ENCODE measurements at places on chromosomes 2 and 18.

DNA sequence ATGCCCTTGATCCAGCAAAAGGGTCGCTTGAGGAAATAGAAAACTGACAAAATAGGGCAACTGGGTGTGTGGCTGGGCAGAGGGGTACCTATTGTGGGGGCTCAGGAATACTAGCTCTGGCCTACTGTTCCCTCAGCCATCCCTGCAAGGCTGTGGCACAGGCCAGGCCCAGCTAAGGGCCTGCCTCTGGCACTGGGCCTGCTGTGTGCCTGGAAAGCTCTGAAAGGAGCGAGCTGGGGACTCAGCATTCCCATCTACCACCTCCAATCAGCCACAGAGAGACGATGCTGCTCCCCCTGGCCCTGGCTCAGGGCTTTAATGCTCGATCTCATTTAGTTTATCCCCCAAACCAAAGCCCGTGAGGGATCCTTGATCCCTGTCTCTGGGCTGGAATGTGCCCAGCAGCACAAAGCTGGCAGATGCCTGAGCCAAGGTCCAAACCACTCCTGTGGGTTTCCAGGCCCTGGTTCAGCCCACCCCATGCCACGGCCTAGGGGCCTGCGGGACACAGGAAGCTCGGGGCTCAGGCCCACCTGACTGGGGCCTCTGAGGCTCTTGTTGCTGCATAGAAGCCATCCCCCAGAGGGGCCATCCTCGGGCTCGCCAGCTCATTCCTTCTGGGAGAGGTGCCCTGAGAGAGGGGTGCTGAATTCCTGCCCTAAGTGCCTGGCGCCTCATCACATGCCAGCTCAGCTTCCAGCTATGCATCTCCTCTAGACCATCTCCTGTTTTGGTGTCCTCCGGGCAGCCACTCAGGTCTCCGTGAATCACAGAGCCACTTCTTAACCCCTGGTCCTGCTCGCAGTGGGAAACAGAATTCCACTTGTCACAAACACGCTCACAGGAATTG is 43.0 kb upstream of the KCNF1 start:
- no peak for DNase-seq

- no peak for DNase-seq
Observed at GRCh38 chr18:75531212-75531850, 103.8 kb upstream of the SMIM21 start.

DNA sequence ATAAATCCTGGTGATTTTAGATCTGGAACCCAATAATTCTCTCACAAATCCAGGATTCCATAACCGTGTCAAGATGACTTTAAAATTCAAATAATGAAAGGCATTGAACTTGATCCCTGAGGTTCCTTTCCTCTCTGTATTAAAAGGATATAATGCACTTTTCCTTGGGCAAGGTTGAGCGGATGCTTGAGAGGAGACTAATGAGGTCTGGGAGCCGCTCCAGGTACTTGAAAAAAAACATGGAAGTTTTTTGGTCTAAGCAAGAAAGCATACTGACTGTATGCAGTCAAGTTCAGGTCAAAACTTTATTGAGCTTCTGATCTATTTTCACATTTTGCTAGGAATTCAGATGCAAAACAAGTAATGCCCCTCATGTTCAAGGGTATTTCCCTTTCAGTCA is 318.5 kb downstream of the RAD51AP2 start:
- DNase-seq = no peak

DNA sequence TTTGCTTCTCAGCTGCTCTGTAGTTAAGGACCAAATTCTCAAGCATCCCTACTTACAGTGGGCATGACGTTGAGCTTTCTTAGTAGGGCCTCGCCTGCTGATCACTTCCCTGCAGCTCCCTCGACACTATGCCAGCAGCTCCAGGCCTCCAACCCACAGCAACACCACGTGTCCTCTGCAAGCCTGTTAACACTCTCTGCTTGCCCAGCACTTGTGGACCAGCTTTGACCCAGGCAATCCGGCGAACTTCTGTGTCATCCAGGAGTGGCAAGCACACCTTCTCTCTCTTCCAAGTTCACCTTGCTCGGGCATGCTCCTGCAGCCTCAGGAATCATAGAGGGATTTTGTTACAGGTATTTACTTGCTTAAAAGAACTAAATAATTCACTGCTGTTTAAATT is 138.6 kb upstream of the FHL2 start:
- no peak for DNase-seq

DNA sequence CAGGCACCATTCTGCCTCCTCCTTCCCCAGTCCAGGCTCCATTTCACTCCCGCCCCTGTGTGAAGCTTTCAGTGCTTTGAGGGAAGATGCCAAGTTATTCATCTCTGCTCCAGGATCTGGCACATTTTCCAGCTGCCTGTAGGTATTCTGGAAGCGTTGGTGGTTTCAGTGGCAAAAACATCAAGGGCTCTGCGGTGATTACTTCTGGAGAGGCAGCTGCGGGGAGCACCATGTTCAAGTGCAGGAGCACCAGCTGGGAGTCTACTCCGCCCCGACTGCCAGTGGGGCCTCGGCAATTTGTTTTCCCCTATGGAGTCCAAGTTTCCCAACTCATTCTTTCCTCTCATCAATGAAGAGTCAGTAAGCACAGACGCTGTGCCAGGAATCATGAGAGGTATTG is 211.7 kb downstream of the CLIP4 start:
- no peak for DNase-seq

- DNase-seq = no peak
Observed at GRCh38 chr2:149281441-149281840, 48.9 kb upstream of the LYPD6 start.

- peak; percentile 35 for DNase-seq
Observed at GRCh38 chr18:43620936-43621335, 343.6 kb upstream of the SYT4 start.

DNA sequence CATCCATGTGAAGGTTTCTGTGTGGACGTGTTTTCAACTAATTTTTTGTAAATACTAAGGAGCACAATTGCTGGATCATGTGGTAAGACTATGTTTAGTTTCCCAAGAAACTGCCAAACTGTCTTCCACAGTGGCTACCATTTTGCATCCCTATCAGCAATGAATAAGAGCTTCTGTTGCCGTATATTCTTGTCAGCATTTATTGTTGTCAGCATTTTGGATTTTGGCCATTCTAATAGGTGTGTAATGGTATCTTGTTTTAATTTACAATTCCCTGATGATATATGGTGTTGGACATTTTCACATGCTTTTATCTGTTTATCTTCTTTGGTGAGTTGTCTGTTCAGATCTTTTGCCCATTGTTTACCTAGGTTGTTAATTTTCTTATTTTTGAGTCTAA is 34.5 kb downstream of the SCRN3 start:
- DNase-seq = no peak

DNA sequence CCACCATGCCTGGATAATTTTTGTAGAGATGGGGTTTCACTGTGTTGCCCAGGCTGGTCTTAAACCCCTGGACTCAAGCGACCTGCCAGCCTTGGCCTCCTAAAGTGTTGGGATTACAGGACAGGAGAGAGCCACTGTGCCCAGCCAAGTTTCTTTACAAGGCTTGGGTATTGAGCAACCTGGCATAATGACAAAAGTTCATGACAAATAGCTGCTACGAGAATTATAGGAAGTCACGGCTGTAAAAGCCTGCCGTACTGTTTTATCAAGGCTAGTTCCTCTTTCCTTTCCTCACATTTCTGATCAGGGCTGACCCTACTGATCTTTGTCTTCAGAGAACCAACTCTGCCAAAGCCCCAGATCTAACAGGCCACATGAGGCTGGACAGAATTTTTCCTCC is 490.4 kb upstream of the SPRED2 start:
- no peak for DNase-seq

DNA sequence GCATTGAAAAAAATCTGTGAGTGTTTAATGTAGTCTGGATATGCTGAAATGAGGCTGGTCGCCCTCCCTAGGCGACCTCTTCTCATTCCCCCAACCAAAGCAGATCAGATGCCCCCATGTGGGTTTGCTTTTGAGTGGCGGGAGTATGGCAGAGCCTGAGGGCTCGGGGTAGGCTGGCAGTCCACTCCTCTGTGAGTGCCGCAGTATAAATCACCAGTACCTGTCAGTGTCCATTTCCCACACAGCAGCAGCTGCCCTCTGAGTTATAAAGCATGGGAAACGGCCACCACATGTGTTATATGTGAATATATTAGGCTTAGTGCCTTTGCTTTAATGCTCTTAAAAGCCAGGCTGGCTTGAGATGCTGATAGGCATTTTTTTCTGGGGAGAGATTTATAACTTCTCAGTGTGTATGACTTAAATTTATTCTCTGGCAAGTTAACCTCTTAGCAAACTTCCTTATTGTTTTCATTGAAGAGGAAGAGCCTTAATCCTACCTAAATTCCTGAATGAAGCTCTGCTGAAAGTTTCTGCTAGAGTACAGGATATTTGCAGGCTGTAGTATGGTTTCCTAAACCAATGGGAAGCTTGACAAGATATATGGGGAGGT is 3.8 kb downstream of the DCC start:
- DNase-seq = no peak

DNA sequence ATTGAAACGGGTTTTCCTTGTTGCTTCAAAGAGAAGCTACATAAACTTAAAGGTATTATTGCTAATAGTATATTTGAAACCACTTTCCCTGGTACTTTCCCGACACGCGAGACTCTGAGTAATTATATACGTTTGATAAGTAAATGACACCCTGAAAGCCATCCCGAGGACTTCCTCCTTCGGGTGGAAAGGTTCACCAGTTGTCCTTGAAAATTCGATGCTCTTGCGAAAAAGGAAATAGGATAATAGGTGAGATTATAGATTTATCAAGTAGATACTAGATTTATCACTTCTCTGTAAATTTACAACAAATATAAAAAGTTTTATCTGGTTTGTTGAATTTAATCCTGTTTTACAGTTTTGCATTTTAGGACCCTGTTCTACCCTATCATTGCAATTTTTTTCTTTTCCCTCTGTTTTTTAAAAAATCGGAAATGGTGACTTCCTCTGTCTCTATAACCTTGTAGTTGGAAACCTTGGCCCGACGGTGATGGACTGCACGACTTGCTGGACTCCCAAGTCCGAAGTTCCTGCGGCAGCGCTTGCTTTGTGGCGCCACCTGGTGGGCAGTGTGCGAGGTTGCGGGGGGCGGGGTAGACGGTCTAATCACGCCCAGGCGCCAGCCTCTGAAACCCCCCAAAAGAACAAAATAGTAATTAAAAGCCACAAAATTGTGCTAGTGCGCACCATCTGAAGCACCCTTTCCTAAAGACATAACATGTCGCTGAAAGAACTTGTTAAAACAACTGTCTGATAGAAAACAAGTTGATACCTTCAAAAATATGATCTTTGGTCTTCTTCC is 972 bp upstream of the DLX2 start:
- peak; percentile 85 for DNase-seq

DNA sequence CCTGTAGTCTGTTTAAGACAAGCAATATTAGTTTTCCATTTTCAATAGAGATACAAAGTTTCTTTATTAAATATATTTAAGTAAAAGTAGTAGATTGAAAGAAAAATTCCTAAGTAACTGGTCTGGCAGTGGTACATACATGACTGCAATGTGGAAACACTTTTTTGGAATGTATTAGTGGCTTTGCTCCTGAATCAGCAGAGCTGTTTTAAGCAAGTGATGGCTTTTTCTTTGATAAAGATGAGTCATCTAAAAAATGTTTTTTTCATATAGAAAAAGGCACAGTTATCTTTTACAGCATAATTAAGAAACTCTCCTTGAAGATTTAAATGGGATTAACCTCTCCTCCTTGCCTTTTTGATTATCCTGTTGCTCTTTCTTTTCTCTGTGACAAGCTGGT is 34.9 kb downstream of the KDM3A start:
- no peak for DNase-seq

GRCh38 chr2:9596621-9597311 is 34.0 kb downstream of the YWHAQ start:
- DNase-seq = no peak

- DNase-seq = no peak
Observed at GRCh38 chr2:230669386-230669950, 43.2 kb upstream of the CAB39 start.

- no peak for DNase-seq
Observed at GRCh38 chr2:151840216-151841046, 12.2 kb upstream of the ARL5A start.

- DNase-seq = no peak
Observed at GRCh38 chr18:23260926-23261590, 125.8 kb downstream of the CABLES1 start.

GRCh38 chr2:66346231-66346664 is 88.7 kb upstream of the MEIS1 start:
- DNase-seq = no peak

DNA sequence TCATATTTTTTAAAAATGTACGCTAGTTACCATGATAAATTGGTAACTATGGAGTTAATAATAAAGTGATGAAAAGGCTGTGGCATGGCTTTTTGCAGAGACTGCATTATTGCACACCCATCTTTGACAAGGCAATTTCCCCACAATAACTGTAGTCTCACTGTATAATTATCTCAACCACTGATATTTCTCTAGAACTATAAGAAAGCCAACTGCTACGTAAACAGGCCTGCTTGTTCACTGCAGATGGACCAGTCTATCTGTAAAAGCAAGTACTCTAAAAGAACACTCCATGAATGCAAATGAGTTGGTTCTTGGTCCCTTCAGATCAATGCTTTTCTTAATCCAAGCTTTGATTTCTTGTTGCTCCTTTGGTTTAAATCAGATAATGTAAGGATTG is 218.7 kb downstream of the RBM43 start:
- DNase-seq = no peak

DNA sequence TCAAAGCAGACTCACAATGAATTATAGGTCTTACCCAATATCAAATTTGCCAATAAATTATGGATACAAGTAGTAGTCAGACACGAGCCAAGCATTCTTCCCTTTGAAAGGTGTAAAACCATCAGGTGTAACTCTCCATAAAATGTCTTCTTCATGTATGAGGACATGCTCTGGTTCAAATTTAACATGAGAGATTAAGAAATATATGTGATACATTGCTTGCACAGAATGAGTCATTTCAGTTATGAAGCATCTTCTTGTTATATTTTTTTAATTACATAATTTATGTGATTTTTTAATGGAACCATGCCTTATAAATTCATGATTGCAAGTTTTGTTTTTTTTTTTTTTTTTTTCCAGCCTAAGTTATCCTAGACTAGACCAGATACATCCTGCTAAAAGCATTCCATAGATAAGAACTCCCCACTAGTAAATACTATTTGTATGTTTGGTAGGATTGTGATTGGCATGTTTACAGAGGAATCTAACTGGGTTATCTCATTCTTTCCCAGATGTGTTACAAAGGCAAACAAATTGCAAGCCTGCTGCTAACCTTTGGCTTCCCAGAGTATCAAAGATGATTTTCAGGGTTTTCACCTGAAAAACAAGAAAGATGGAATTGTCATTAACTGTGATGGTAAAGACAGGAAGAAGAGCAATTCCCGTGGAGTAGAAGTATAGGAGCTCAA is 621.9 kb downstream of the XIRP2 start:
- no peak for DNase-seq

Data from NCI-H774 (cell line).